ENCODE measurements at places on chromosomes 6 and 20. TPM values are rescaled to one million over a fixed set of nuclear protein-coding genes. Genes with fewer than 3 reads are reported as not detected.

The MAK gene
- polyA plus RNA-seq = 0.37 TPM

The GABRR1 gene
- polyA plus RNA-seq = 1.2 TPM

The GPX5 gene
- polyA plus RNA-seq = not detected

The RGL2 gene
- 49.9 TPM for polyA plus RNA-seq

The MEI4 gene
- not detected for polyA plus RNA-seq

The TRIM38 gene
- 6.8 TPM for polyA plus RNA-seq

The MLN gene
- polyA plus RNA-seq = not detected

The CTCFL gene
- 0.20 TPM for polyA plus RNA-seq

The TOX2 gene
- 2.9 TPM for polyA plus RNA-seq

The TPD52L1 gene
- polyA plus RNA-seq = 57.1 TPM

The ANKRD66 gene
- polyA plus RNA-seq = 0.72 TPM

The IRAK1BP1 gene
- 3.6 TPM for polyA plus RNA-seq

The TTLL9 gene
- 0.24 TPM for polyA plus RNA-seq

The KHDC1L gene
- polyA plus RNA-seq = not detected

The TAF11 gene
- polyA plus RNA-seq = 50.8 TPM

The PACSIN1 gene
- polyA plus RNA-seq = 1.1 TPM

The EPB41L1 gene
- 23.2 TPM for polyA plus RNA-seq

The LPIN3 gene
- polyA plus RNA-seq = 3.2 TPM

The CLVS2 gene
- polyA plus RNA-seq = 0.41 TPM

The HLA-G gene
- 2.8 TPM for polyA plus RNA-seq

The MEP1A gene
- polyA plus RNA-seq = not detected

The BACH2 gene
- 4.5 TPM for polyA plus RNA-seq

The ADGB gene
- polyA plus RNA-seq = 0.04 TPM

The THBD gene
- polyA plus RNA-seq = 13.2 TPM

The VWA7 gene
- polyA plus RNA-seq = 2.2 TPM

The TMEM217 gene
- 0.37 TPM for polyA plus RNA-seq

The TMEM14A gene
- polyA plus RNA-seq = 21.3 TPM

The IL17F gene
- polyA plus RNA-seq = not detected

The TUBB1 gene
- 1.0 TPM for polyA plus RNA-seq

The RBM24 gene
- polyA plus RNA-seq = 367 TPM

The TMEM200A gene
- polyA plus RNA-seq = 16.7 TPM

The MACROD2 gene
- 4.1 TPM for polyA plus RNA-seq

The CDSN gene
- polyA plus RNA-seq = not detected

The ARFGEF3 gene
- 0.76 TPM for polyA plus RNA-seq

The TENT5A gene
- polyA plus RNA-seq = 12.3 TPM

The ATP9A gene
- polyA plus RNA-seq = 59.5 TPM

The AKAP12 gene
- polyA plus RNA-seq = 95.4 TPM

The ID1 gene
- 14.0 TPM for polyA plus RNA-seq

The SOX18 gene
- 10.5 TPM for polyA plus RNA-seq

The PROKR2 gene
- polyA plus RNA-seq = not detected

The GPR6 gene
- not detected for polyA plus RNA-seq

The FAXC gene
- polyA plus RNA-seq = 2.6 TPM

The DNMT3B gene
- 3.7 TPM for polyA plus RNA-seq

The ZC2HC1B gene
- polyA plus RNA-seq = not detected

The DOK5 gene
- 23.9 TPM for polyA plus RNA-seq

The NTSR1 gene
- 0.11 TPM for polyA plus RNA-seq

The KIF13A gene
- polyA plus RNA-seq = 31.5 TPM

The SYCP2L gene
- 5.0 TPM for polyA plus RNA-seq

The LY86 gene
- polyA plus RNA-seq = 2.1 TPM

The NCOA5 gene
- 32.4 TPM for polyA plus RNA-seq

The TNNC2 gene
- 5,303 TPM for polyA plus RNA-seq

The SLA2 gene
- polyA plus RNA-seq = 0.28 TPM

Data from muscle of back (tissue), 13 donors.